ENCODE measurements at places on chromosomes 6 and 20.

GRCh38 chr6:140346428-140346827 lies 972.0 kb upstream of the CITED2 start:
- no peak for DNase-seq

GRCh38 chr20:33822991-33823390 lies 11.8 kb downstream of the CHMP4B start:
- DNase-seq = no peak

- DNase-seq = peak; percentile 74
These were observed 660.4 kb upstream of the SLC35B3 start for GRCh38 chr6:9095729-9096128.

GRCh38 chr6:57313711-57314471 lies 3.5 kb upstream of the PRIM2 start:
- DNase-seq = no peak

- DNase-seq = no peak
These were observed 86.2 kb upstream of the GPR6 start for GRCh38 chr6:109891924-109892323.

DNA sequence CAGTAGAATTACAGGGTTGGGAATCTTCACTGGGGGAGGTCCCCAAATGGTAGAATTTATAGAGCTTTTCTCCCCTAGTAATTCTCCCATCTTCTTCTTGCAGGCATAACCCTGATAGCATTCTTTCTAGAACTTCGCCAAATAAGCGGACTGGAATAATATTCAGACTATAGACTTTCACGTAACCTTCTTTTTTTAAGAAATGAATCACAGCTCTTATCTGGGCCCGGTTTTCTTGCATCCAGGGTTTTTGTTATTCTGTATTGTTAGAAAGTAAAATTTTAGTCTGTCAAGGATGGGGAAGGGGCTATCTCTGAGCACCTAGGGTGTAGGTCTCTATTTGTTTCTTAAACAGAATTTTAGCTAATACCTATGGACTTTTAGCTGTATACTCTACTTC lies 476.8 kb upstream of the CITED2 start:
- no peak for DNase-seq

DNA sequence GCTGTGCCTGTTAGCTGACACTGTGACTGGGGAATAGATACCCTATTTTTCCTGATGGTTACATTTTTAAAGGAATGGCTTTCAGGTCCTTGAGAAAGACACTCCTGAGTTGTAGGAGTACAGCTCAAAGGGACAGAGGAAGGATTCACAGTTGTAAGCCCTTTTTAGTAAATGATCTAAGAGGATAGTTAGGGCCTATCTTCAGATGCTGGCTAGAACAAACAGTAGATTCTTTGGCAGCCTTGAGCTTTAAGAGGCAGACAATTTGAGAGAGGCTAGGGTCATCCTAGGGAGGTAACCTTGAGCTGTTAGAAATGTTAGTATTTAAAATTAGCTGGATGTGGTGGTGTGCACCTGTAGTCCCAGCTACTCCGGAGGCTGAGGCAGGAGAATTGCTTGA lies 111.5 kb downstream of the ZFAND3 start:
- DNase-seq = no peak

DNA sequence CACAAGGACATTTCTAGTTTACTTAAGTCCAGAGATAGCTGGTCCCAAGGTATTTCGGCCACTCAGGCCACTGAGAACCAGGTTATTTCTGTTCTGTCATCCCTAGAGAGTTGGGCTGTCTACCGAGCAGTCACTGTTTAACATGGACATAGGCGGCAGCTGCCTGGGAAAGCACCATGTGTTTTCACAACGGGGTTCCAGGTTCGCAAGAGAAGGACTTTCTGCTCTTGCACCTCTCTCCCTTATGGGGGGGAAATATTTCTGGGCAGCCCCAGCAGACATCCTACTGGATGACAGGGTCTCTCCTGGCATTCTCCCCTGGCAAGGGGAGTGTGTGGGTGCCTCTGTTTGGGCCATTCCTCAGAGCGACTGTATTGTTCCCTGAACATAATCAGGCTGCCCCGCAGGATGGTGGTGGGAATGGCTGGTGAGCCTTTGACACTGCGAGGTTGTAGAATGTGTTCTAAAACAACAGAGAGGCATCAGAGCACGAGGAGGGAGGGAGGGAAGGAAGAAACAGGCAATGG lies 64.4 kb upstream of the DUSP22 start:
- no peak for DNase-seq

GRCh38 chr20:41078329-41078728 lies 49.7 kb downstream of the TOP1 start:
- DNase-seq = no peak

Data from COR-L47 (cell line).